A375 (cell line): ENCODE measurements at places on chromosomes 12 and 14. TPM values are rescaled to one million over a fixed set of nuclear protein-coding genes. Genes with fewer than 3 reads are reported as not detected.

ADSS1 gene
- 2.9 and 6.4 TPM in 2 replicates for total RNA-seq

NOXRED1 gene
- not detected in 2 replicates for total RNA-seq

TSPAN11 gene
- 2.4 and 4.0 TPM in 2 replicates for total RNA-seq

STAC3 gene
- 1.1 and 2.0 TPM in 2 replicates for total RNA-seq
